Activated T-helper 9 cell treated with anti-CD3 and anti-CD28 coated beads, Interleukin-2, amount 50 U/mL, for 16 hours (primary cell): ENCODE measurements at places on chromosomes 13 and 19.
A peak's percentile ranks its signal among the peaks of the same experiment; 100 is the strongest.

GRCh38 chr19:49861107-49861506 lies 6.3 kb downstream of the PNKP start:
- DNase-seq, result no peak

- DNase-seq, result no peak
These were observed 36.9 kb downstream of the RGCC start for GRCh38 chr13:41494202-41494601.

GRCh38 chr19:966485-967088 lies 17.6 kb upstream of the WDR18 start:
- no peak for DNase-seq

DNA sequence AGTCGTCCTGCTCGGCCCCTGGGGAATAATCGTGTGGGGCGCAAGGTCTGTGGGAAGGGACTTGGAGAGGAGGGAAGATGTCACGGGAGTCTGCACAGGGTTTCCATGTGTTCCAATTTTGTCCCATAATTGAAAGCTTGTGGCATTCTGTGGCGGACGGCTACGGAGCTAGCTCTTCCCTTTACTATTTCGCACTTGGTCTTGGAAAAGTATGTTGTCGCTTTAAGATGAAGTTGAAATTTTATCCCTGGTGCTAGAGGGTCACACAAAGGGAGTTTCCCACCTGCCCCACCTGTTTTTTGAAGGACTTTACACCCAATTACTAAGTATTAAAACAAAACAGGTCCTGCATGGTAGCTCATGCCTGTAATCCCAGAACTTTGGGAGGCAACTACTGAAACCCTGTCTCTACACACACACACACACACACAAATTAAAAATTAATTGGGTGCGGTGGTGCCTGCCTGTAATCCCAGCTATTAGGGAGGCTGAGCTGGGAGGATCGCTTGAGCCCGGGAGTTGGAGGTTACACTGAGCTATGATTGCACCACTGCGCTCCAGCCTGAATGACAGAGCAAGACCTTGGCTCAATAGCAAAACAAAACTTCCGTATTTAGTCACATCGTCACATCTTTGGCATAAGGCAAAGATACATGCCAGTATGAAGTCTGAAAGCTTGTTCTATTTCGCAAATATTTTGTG lies 967 bp upstream of the TPT1 start:
- DNase-seq, result no peak

DNA sequence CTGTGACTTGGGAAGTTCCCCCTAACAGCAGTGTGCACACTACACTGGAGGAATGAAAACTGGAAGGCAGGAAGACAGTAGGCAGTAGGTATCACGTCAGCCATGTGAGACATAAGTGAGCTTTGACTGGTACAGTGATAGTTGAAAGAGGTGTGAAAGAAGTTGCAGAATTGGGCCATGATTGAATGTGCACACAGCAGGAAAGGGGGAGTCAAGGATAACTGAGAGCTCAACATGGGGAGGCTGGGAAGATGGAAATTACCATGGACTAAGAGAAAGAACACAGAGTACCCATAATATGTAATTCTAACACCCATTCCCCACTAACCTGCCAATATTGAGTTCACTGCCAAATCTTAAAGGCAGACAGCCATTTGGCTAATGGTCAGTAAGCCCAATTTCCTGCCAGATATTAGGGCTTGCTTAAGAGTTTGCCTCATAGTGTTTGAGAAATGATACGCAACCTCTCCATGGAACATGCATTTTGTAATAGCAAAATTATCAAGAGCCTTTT lies 321.7 kb downstream of the DCT start:
- no peak for DNase-seq

- DNase-seq, result no peak
These were observed 2.9 kb downstream of the RPS11 start for GRCh38 chr19:49499030-49499670.

DNA sequence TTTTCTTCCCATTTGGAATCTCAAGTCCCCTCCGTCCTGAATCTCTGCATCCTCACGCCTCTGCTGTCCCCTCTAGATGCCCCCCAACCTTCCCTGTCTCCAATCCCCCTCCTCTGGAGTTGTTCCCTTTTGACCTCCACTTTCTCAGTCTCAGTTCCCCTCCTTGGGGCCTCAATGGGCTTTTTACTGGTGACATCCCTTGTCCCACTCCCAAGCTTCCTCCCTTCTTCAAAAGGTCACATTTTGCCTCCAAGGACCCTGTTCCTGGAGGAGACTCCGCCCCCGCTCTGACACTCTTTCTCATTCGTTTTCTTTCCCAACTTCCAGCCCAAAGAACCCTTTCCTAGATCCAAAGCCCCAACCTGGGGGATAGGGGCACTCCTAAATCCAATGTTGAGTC lies 1.0 kb downstream of the AP2S1 start:
- no peak for DNase-seq

DNA sequence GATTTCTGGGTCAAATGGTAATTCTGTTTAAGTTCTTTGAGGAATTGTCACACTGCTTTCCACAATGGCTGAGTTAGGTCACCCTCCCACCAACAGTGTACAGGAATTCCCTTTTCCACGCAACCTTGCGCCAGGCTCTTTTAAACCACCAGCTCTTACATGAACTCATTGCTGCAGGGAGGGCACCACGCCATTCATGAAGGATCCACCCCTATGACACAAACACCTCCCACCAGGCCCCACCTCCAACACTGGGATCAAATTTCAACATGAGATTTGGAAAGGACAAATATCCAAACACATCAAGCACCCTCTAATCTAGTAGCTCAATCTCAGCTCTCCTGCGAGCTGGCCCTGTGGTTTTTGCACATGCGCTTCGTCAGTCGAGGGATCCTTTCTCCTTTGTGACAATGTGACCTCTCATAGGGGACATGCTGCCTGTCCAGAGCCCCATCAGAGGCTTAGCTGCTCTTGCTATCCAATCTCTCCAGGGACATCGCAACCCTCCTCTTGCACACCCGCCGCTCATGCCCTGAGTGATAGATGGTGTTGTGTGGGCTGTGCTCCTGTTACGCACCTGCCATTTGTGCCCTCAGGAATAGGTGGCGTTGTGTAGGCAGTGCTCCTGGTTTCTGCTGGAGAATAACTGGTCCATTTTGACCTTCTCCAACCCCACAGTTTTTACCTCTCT lies 328.0 kb downstream of the UQCRFS1 start:
- no peak for DNase-seq

DNA sequence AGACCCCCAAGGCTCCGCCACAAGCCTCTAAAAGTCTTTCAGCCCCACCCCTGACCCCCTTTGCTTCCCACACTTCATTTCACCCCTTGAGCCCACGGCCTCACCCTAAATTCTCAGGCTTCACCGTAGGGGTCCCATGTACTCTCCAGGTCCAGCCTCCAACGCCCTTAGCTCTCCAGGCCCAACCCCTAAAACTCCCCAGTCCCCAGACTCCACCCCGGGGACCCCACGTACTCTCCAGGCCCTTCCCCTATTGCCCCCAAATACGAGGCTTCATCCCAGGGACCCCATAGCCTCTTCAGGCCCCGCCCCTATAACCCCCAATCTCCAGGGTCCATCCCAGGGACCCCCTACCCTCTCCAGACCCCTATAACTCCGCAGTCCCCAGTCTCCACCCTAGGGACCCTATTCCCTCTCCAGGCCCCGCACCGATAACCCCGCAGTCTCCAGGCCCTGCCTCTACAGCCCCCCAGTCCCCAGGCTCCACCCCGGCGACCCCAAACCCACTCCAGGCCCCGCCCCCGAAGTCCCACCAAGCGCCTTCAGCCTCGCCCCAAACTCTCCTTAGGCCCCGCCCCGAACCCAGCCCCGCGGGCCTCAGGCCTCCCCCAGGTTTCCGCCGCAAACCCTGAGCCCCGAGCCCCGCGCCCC lies 619 bp downstream of the MED16 start:
- no peak for DNase-seq

DNA sequence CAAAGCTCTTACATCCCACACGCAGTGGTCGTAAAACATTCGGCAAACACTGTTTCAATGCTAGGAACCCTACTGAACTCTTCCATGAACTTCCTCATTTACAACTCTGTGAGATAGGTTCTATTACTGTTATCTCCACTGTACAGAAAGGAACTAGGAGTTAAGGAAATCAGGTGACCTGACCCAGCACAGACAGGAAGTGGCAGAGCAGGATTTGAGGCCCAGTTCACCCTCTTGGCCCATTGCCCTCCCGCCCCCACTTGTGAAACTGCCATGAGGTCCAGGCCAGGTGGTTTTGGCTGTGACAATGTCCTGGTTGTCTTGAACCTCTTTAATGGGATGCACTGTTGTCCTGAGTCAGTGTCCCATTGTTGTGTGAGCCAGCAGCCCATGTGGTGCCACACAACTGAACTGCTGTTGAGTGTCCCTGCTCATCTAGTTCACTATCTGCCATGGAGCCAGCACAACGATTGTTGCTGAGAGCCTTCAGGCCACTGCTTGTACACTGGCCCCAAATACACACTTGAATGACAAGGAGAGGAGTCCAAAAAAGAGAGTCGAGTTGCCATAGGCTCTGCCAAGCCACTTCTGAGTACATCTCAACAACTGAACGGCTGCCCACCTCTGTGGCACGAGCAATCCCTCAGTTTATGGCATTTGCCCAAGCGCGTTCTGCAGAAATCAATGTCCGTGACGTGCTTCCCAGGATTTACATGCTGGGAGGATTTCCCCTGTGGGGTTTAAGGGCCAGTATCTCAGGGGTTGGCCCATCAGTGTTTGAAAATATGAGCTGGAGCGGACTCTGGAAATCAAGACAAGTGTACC lies 484.6 kb downstream of the TSHZ3 start:
- DNase-seq, result no peak

GRCh38 chr19:18135712-18136584 lies 17.0 kb upstream of the PIK3R2 start:
- no peak for DNase-seq

DNA sequence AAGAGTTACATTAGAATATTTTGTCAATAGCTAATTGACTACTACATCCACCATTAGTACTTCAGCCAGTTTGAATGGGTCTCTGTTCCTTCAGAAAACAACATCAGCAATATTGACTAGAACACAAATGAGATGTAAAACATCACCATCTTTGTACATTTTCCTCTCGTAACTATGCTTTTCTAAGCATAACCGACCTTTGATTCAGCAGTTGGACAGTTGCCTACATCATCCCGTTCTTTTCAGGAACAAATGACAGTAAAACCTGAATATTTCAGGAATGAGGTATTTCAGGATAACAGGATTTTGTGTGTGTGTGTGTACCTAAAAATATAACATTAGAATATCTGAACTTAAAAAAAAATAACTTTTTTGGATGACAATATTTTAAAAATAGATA lies 60.9 kb downstream of the STARD13 start:
- no peak for DNase-seq

DNA sequence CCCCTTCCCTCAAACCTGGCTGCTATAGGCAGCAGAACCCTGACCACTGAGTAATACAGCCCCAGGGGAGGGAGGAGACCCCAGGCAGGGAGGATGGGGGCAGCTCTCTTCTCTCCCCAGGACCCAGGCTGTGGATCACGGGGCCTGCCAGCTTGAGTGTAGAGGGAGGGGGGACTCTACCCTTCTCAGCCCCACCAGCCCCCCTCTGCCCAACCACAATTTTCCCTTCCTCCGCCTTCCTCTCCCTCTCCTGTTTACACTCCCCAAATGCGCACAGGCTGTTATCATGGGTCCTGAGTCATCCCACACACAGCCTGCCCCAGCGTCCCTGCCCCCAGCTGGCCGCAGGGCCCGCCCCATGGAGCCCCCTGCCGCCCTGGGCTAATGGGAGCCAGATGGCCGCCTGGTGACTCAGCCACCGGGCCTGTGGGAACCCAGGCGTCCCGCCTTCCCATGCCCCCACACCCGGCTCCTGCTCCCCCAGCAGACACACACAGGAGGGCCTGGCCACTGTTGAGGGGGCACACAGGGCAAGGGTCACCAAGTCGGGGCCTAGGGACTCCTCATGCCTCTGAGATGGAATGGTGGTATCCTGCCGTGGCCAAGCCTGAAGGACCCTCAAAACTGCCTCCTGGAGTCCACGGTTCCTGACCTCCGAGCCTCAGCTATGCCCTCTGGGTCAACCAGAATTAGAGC lies 13.6 kb downstream of the CCDC97 start:
- DNase-seq, result no peak

GRCh38 chr13:35500144-35500543 lies 23.7 kb upstream of the MAB21L1 start:
- DNase-seq, result no peak

DNA sequence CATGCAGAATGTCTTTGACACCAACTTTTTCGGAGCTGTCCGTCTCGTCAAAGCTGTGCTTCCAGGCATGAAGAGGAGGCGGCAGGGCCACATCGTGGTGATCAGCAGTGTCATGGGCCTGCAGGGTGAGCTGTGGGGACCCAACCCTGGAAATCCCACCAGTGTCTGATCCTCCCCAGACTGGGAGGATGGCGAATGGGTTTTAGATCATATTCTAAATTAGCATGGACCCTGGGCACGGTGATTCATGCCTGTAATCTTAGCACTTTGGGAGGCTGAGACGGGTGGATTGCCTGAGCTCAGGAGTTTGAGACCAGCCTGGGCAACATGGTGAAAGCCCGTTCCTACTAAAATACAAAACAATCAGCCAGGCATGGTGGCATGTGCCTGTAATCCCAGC lies 5.5 kb downstream of the RDH8 start:
- no peak for DNase-seq

- DNase-seq, result peak; percentile 42
These were observed 1.5 kb downstream of the TCF3 start for GRCh38 chr19:1650650-1651567.

- no peak for DNase-seq
These were observed 555 bp downstream of the SAMD4B start for GRCh38 chr19:39342647-39343305.
